ENCODE measurements at places on chromosomes 6 and 20.

GRCh38 chr20:25246182-25246999 lies 1.5 kb upstream of the PYGB start:
- DNase-seq = no peak

- no peak for DNase-seq
Observed at GRCh38 chr20:4418141-4418540, 303.6 kb upstream of the PRND start.

- DNase-seq = no peak
Observed at GRCh38 chr6:45036103-45036502, 292.0 kb upstream of the RUNX2 start.

GRCh38 chr20:55535366-55535765 lies 470.0 kb downstream of the CBLN4 start:
- DNase-seq = no peak

DNA sequence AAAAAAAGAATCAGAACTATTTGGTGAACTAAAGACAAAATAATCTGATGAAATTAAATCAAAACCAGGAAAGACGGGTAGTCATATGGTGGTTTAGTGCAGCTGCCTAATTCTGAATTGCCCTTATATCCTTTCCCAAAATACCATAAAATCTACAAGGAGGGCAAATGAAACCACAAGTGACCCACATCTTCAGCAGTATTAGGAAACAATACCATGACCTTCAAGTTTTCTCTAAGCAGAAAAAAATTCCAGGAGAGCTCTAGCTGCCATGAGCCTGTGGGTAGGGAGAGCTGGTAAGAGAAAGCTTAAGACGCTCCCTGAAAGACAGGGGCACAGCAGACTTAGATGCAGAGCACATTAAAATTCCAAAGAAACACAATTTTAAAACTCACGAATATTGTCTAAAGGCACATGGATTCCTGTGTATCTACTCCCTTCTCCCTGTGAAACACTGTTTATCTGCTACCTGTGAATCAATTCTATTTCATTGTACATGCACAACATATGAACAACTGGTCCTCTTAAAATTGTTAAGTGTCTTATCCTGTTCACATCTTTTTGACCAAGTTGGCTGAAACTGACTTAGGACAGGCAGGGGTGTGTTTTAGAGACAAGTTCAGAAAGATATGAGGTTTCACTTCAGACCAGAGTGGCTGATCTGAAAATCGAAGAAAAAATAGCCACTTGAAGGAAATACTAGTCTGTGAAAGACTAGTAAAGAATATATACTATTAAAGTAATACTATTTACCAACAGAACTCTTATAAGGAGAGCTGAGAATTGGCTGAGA lies 153.6 kb upstream of the SHLD1 start:
- no peak for DNase-seq

DNA sequence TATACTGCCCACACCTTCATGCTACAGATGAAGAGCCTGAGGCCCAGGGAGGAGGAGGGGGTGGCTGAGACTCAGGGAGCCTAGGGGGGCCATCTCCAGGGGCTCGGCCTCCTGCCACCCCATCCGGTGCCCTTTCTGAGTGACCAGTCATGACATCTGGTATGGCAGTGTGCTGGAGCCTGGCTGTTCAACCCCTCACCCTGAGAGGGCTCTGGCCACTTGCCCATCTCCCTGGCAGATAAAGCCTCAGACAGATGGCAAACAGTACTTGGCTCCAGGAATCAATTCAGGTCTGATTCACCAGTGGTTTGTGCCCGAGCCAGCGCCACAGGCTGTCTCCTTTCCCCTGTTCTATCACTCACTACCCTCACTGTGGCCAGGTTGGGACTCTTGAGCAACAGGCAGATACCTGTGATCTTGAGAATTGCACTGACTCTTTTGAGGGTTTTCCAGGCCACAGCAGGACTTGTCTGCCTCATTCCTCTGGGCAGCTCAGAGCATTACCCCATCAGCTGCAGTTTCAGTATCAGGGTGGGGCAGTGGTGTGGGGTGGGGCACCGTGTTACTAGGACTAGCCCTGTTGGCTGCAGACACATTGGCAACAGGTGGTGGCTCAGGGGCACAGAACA lies 22.8 kb downstream of the SRSF3 start:
- DNase-seq = no peak

DNA sequence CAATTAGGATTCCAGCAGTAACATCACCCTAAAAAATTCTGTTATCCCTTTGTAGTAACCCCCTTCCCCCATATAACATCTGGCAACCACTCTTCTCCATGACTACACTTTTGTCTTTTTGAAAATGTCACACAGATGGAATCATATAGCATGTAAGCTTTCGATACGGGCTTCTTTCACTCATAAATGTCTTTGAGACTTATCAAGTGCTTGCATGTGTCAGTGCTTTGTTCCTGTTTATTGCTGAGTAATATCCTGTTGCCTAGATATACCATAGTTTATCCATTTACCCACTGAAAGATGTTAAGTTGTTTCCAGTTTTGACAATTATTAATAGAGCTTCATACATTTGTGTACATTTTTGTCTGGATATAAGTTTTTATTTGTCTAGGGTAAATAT lies 10.4 kb upstream of the SNPH start:
- no peak for DNase-seq

DNA sequence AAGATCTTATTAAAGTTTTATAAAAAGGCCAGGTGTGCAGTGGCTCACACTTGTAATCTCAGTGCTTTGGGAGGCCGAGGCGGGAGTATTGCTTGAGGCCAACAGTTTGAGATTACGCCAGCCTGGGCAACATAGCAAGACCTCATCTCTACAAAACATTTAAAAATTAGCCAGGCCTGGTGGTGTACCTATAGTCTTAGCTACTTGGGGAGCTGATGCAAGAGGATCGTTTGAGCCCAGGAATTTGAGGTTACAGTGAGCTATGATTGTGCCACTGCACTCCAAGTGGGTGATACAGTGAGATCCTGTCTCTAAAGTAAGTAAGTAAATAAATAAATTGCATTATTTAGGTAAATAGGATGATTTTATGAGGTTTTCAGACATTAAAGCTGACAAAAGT lies 183.2 kb downstream of the ISM1 start:
- no peak for DNase-seq

DNA sequence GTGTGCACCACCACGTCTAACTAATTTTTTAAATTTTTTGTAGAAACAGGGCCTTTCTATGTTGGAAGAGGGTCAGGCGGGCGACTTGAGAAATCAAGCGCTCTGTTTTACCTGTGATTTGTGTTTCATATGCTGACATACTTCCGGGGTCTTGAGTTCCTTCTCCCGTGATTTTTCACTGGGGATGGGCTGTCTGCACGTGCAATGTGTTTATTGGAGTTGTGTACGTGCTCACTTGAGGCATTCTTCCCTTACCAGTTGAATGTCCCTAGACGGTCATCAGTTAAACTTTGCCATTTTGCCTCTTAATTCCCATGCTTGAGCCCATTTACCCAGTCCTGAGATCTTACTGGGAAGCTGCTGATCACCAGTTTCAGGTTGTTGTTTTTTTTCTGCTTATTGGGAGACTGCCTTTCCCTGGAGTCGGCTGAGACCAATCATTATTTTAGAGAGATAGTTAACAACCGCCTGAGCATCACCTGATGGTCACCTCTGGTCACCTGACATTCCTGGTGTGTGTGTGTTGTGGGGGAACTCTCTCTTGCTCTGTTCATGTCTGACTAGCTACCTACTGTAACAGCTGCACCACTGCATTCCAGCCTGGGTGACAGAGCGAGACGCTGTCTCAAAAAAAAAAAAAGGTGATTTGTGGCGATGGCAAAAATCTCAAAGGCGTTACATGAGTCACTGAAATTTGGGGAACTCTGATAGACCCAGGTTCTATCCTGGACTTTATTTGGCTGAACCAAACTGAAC lies 34.8 kb upstream of the NCOA3 start:
- DNase-seq = no peak

DNA sequence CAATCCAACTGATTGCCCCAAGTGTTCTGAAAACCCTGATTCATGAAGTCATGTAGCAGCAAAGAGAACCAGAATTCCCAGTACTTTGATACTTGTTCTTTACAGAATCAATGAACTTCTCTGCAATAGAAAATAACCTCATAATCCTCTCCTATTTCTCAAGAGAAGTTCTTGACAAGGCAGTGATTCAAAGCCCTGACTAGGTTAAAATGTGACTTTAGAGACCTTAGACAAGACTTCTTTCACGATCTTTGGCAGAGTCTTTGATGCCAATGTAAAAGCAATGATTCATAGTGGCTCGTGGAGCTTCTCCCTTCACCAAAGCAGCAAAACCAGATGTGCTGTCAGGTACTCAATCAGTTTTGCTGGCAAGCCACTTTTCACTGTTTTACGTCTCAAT lies 95.2 kb downstream of the CDK19 start:
- no peak for DNase-seq
